ENCODE measurements at places on chromosomes 3 and 15.

DNA sequence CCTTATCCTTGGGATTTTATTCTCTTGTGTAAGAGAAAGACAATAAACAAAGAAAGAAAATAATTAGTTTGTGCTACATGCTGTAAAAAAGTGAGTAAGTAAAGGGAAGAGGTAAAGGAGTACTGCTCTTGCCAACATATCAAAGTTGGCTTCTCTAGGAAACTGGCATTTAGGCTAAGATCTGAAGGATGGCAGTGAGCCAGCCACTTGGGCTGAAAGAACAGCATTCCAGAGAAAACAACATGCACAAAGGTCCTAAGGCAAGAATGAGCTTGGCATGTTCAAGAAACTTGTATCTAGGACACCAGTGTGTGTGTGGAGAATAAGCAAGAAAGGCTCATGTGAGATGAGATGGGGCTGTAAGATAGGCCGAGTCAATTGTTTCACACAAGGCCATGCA is 245.5 kb upstream of the MANF start:
- no peak overlapping the region for H3K27ac ChIP-seq
- H3K4me1 ChIP-seq = no peaks in the 10 kb centered on the region
- no peak for DNase-seq
- no peak overlapping the region for H3K4me3 ChIP-seq

GRCh38 chr15:63505842-63506222 is 1.4 kb downstream of the USP3 start:
- H3K27me3 ChIP-seq = no peaks in the 10 kb centered on the region
- peak overlapping the region; percentile 97 for H3K27ac ChIP-seq
- H3K36me3 ChIP-seq = no peaks in the 10 kb centered on the region
- H3K4me3 ChIP-seq = peak overlapping the region; percentile 80

GRCh38 chr3:41131224-41131623 is 68.1 kb upstream of the CTNNB1 start:
- peaks cover 2% of the 10 kb centered on the region for H3K36me3 ChIP-seq
- H3K27ac ChIP-seq = no peak overlapping the region
- H3K27me3 ChIP-seq = no peaks in the 10 kb centered on the region
- DNase-seq = no peak

DNA sequence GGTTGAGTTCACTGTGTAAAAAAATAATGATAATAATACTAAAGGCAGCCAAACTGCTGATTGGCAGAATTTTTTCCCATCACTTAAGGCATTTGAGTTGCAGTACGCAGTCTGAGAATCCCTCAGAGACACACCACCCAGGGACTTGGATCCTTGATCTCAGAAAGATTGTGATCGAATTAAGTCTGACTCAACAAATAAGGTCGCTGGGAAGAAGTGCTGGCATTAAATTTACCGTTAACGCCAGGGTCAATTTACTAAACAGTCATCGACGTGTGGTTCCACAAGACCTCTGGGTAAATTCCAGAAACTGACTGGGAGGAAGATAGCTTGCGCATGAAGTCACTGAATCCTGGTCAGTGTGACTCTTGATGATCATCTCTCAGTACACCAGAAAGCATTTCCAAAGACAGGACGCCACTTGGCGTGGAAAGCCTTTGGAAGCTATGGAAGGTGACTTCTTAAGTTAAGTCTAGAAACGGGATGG is 48.3 kb upstream of the CGNL1 start:
- H3K27ac ChIP-seq = no peak overlapping the region
- H3K27me3 ChIP-seq = peaks cover 9% of the 10 kb centered on the region
- no peak for DNase-seq
- H3K36me3 ChIP-seq = no peaks in the 10 kb centered on the region
- H3K4me1 ChIP-seq = peaks cover 10% of the 10 kb centered on the region
- H3K4me3 ChIP-seq = no peak overlapping the region

GRCh38 chr3:145698749-145699148 is 462.2 kb downstream of the PLOD2 start:
- no peak overlapping the region for H3K4me3 ChIP-seq
- no peak overlapping the region for H3K27ac ChIP-seq
- H3K27me3 ChIP-seq = no peaks in the 10 kb centered on the region
- no peak for DNase-seq
- H3K36me3 ChIP-seq = no peaks in the 10 kb centered on the region
- peaks cover 2% of the 10 kb centered on the region for H3K4me1 ChIP-seq

- H3K36me3 ChIP-seq = no peaks in the 10 kb centered on the region
- H3K27me3 ChIP-seq = no peaks in the 10 kb centered on the region
- no peak overlapping the region for H3K27ac ChIP-seq
- H3K4me3 ChIP-seq = no peak overlapping the region
- no peaks in the 10 kb centered on the region for H3K4me1 ChIP-seq
- no peak for DNase-seq
Measured at GRCh38 chr15:94761574-94761973, 530.2 kb downstream of the MCTP2 start.
